Foreskin keratinocyte (primary cell): ENCODE measurements at places on chromosomes 3 and 15.

- DNase-seq, result no peak
These were observed 6.9 kb downstream of the CHCHD4 start for GRCh38 chr3:14117468-14118399.

GRCh38 chr3:22474706-22475445 is 723.9 kb upstream of the ZNF385D start:
- no peak for DNase-seq

DNA sequence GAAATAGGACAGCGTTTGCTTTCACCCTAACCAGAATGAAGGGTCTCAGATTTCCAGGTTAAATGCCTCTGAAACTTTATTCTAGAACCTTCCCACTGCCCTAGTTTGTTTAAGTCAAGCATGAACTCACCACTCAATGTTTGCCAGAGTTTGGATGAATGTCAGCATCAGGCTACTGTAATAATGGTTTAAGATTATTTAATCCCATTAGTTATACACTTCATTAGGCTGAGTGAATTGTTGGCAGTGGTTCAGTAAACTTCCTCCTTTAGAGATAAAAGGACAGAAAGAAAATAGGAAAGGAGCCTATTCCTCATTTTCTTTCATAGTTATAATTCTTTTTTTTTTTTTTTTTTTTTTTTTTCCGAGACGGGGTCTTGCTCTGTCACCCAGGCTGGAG is 401.9 kb upstream of the TPRG1 start:
- no peak for DNase-seq

DNA sequence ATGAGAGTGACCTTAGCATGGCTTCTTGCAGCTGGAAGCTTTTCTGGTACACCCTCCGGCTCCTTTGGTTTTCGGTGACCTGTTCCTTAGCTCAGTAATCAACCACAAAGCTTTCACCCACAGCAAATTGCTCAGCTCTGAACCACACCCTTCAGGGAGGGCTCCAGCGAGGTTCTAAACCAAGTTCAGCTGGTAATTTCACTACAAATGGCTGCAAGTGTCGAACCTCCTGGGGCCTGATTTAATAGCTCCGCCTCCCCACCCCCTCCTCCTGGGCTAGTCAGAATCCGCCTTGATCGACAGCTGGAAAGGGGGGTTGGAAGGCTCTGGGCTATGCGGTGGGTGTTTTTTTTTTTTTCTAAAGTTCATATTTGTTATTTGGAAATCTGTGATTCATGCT is 150.9 kb upstream of the MCTP2 start:
- peak; percentile 75 for DNase-seq

GRCh38 chr3:194247350-194247740 is 103.8 kb downstream of the CPN2 start:
- no peak for DNase-seq

GRCh38 chr3:38978729-38979128 is 73.0 kb downstream of the SCN11A start:
- no peak for DNase-seq

GRCh38 chr3:111592936-111593335 is 2.2 kb downstream of the ZBED2 start:
- peak; percentile 41 for DNase-seq

GRCh38 chr3:49534581-49535441 is 19.5 kb upstream of the BSN start:
- DNase-seq, result no peak

DNA sequence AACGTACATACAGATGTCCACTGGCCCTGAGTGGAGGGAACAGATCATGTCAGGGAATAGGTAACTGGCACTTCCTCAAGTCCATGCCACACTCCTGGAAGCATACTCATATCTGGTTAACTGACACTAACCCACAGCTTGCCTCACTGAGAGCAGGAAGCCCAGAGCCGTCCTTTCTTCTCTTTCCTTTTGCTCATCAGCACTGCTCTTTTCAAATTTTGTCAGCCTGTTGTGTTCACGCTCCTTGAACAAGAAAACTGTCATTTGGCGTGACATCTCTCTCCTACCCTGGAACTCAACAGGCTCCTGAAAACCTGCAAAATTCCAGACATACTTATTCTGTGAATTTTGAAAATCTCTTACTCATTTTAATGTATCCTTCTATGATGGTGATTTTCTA is 360.2 kb downstream of the MAGI1 start:
- no peak for DNase-seq

DNA sequence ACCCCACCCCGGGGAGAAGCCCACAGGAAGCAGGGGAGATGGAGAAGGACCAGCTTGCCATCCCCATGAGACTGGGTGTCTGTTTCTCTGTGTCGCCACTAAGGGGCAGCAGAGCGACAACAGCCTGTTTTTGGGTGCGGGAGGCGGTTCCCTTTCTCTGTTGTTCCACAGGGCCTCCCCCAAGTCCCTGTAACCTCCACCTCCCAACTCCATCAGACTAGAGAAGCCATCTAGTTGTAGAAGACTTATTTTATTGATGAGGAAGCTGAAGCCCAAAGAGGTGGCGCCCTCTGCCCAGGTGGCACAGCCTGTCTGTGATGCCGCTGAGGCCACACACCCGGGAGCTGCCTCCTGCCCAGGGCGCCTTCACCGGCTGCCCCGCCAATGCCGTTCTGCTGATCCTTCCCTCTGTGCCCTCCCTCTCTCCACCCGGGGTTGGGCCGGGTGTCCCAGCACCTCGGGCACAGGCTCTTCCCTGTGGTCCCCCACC is 3.9 kb upstream of the CCDC9B start:
- peak; percentile 49 for DNase-seq

- no peak for DNase-seq
These were observed 621 bp downstream of the RGMA start for GRCh38 chr15:93088200-93088980.

DNA sequence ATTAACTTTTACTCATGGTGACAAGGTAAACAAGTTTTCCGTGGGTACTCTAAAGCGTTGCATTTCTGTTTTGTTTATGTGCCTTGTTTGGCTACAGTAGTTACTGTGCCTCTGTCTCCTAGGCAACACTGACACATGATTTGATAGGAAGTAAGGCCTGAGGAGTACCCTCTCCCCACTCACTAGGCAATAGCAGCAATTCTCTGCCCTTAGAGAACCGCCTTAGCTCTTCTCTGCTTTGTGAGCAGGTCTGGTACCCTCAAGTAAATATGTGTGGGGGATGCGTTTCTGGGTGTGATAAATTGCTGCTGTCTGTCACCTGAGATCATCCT is at the start of gene IL5RA:
TSS of gene IL5RA (minus strand) at position 76 of the 332 bp plus-strand sequence. CDS start 5,390 bp downstream, outside the sequence.
- no peak for DNase-seq

- no peak for DNase-seq
These were observed 292.4 kb downstream of the CNTN4 start for GRCh38 chr3:2390926-2391532.

GRCh38 chr3:126152458-126152857 is 27.9 kb downstream of the ALDH1L1 start:
- DNase-seq, result no peak

DNA sequence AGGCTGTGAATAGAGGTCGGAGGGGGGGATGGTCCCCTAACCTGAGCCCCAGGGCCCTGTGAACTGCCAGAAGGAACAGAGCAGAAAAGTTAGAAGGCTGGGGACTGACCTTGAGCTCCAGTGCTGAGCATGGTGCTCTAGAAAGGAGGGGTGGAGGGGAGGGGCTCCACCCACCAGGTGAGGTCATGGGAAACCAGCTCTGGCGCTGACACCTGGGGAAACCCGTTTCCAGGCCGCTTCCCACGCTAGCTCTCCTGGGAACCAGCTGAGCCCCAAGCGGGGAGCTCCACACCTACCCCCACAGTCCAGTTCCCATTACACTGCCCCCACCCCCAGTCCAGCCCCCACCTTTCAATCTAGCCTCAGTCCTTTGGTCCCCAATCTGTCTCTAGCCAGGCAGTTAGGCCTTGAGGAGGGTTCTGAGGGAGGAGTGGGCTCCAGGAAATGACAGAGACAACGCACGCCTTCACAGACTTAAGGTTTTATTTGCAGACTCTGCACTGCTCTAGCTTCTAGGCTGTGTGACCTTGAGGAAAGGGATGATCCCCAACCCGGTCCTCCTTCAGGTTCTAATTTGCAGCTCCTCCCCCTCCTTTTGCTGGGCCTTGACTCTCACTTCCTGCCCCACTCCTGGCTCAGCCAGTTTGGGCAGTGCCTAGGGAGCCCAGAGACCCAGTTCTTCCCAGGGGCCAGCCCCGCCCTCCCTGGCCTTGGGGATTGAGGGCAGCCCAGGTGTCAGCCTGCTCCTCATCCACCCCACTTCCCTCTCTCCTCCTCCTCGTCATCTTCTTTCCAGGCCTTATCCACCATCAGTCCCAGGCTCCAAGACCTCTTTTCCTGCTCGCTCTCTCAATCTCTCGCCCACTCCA is 2.1 kb downstream of the RHOV start:
- DNase-seq, result peak; percentile 86

- DNase-seq, result no peak
These were observed 47.6 kb downstream of the IDH2 start for GRCh38 chr15:90054618-90055097.

- DNase-seq, result peak; percentile 32
These were observed 261.6 kb upstream of the LMCD1 start for GRCh38 chr3:8239718-8240695.

DNA sequence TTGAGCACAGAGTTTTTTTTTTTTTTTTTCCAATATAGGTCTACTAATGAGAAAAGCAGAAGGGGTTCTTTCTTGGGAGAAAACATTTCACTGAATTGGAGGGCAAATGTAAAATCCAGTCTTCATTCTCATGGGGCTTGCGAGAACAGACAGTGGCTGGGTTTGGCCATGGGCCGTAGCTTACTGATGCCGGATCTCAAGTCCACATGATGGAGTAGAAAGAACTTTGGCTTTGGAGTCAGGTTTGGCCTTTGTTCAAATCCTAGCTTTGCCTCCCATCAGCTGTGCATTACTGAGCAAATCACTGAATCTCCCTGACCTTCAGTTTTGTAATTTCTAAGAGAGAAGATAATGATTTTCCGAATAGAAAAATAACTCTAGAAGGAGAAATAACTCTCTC is 59.7 kb downstream of the LMCD1 start:
- DNase-seq, result no peak

GRCh38 chr15:75925440-75925839 is 21.8 kb downstream of the FBXO22 start:
- no peak for DNase-seq

DNA sequence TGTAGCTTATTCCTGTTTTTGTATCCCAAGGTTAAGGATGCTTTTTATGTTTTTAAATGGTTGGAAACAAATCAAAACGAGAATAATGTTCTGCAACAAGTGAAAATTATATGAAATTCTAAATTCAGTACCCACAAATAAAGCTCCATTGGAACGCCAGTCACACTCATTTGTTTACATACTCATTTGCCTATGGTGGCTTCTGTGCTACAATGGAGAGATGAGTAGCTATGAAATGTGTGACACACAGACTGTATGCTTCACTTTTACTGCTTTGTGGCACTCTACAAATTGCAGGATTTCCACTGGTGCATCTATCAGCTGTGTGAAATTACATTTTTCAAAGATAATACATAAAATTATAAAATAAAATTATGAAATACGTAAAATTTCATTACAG is 112.2 kb upstream of the TSPAN3 start:
- DNase-seq, result no peak

DNA sequence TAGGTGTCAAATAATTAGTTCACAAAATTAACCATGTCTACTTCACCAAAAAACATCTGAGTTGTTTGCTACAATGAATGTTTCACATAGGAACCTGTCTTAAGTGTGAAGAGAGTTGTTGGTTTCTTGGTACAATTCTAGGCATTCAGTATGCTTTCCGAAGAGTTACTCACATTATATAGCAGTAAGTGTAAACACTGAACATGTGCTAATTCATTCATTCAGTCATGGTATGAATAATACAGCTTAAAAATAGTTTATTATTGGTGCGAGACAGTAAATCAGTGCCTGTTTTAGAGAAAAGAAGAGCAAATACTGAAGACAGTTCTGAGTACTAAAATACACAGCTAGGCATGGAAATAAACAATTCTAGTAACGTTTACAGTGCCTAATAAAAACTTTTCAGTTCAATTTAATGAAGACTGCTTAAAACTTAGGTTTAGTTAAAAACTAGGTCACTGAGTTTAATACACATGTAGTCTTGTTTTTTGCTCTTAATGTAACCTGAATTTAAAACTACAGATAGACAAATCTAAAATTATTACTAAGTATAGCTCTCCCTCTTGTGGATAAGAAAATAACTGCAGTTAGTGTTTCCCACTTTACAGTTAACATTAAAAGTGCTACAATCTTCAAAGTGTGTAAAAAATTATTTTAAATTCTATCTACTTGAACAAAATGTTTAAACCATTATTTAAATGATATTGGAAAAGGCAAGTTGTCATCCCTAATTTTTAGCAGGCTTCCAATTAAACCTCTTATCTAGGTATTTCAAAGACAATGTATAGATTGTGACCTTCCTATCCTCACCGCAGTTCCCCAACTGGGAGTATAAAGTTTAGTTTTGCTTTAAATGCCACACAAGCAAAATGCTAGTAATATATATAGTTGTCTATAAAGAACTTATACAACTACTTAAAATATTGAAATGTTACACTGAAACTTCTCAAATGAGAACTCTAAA is 20.1 kb upstream of the ZCWPW2 start:
- no peak for DNase-seq

DNA sequence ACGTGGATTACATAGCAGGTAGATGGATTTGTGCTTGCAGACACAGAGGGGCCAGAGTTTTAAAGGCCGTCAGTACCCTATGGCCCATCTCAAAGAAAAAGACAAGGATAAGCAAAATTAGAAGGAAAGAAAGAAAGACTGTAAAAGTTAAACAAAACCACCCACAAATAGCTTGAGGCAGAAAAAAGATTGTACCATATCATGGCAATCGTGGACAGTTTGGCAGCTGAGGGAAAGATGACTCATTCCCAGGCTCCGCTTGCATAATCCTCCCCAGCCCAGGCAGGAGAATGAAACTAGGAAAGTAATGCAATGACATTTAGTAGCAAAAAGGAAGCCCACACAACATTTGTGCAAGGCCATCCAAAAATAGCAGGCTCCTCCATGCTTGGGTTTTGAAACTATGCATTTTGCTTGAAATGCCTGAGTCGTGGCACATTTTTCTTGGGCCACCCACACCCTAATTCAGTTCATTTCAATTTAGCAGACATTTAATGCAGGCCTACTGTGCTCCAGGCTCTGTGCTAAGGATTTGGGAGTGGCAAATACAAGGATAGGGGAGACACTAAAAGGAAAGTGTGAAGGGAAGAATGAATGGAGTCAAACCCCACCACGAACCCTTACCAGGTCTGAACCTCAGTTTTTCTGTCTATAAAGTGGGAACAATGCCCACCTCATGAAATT is 40.9 kb upstream of the SMAD3 start:
- peak; percentile 88 for DNase-seq

DNA sequence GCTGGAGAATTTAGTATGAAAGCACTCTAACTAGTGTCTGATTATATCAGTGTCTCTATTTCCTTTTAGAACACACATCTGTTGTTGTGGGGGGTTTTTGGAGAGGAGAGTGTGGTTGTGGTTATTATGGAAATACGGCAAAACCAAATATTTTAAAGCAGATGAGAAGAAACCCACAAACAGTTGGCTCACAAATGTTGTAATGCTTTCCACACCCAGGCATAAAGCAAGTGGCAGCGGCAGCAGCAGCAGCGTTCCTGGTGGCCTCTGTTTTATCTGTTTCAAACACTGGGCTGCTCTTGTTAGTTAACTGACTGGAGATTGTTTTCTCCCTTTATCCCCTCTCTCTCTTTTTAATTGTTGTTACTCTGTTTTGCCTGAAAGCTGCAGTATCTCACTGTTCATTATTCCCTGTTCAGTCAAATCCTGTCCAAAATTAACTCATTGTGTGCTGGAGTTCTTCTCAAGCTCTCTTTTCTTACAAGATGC is 1045.5 kb upstream of the NR2F2 start:
- DNase-seq, result no peak

GRCh38 chr3:105170423-105170822 is 196.3 kb upstream of the ALCAM start:
- no peak for DNase-seq
